Stomach (tissue), 19 donors: ENCODE measurements at places on chromosomes 5 and 9. TPM values are rescaled to one million over a fixed set of nuclear protein-coding genes. Genes with fewer than 3 reads are reported as not detected.

DNA sequence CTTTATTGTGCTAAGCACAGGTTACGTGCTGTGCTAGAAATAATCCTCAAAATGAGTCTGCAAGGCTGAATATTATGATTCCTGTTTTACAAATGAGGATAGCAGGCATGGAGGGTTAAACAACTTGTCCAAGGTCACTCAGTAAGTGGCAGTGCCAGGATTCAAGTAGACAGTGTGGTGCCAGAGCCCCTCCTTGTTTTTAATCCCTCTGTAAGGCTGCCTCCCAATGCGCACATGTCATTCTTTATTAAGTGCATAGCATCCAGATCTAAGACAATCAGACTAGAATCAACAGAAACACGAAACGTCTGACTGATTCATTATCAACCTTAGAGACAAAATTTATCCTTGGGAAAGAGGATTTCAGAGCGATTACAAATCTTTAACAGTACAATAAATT lies 199.6 kb downstream of the SMARCA2 start:
- no peak for DNase-seq

DNA sequence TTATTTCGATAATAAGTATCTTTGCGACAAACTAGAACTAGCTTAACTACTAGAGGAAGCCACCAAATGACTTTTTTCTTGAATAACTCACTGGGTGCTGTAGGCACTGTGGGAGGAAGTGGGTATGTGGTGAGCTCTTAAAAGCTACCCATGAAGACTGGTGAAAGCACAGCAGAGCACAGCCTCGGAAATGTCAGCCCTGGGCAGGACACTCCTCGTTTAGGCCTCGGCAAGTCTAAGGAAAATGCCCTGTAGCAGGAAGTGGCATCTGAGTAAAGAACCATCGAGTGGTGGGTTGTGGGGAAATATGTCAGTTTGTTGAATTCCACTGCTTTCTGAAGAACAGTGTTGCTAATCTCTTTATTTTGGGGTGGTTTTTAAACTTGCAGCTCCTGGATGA lies 44.0 kb upstream of the NCS1 start:
- DNase-seq, result peak; percentile 30

- DNase-seq, result no peak
Observed at GRCh38 chr5:73256012-73256411, 83.0 kb downstream of the TMEM174 start.

GRCh38 chr9:127389381-127390247 lies 7.4 kb upstream of the SLC2A8 start:
- DNase-seq, result no peak

DNA sequence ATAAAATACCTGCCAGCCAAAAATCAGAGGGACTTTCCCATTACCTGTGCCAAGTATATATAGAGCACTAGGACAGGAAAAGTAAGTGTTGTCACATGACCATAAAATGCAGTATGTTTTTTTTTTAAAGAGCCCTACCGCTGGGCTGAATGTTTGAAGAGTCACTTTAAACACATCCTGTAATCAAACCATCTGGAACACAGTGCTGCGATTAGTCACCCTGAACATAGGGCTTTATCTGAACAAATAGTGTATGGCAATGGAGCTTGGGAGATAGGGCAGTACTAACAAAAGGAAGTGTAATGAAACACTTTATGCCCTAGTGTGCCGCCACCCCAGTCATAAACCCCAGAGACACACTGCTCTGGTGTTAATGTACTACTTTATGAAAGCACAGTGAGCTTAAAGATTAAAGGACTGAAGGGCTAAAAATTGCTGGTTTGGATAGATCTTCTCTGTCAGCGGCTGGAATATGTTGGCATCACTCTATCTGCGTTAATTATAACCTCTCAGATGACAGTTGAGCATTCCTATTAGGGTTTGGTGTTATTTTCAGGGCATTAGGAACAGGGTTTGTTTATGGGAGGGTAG lies 90.4 kb downstream of the ZNF608 start:
- peak; percentile 89 for DNase-seq

AFAP1L1 gene
- 14.0 TPM for total RNA-seq

DNA sequence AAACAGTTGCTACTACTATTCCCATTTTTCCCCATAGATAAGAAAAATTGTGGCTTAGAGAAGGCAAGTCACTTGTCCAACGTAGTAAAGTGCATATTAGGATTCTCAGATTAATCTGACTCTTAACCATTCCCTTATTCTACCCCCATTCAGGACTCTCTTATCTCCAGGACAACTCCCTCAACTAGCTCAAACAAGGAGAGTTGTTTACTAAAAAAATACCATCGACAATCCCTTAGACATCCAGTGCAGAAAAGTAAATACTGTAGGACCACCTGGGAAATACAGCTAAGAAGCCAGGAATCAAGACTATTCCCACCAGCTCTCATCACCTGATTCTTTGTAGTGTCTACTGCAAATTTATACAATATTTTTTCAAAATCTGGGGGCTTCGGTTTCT lies 9.4 kb upstream of the GRAMD2B start:
- DNase-seq, result no peak

GRCh38 chr5:153584126-153584959 lies 93.9 kb downstream of the GRIA1 start:
- DNase-seq, result no peak

CCNG1 gene
- total RNA-seq, result 74.7 TPM

DNA sequence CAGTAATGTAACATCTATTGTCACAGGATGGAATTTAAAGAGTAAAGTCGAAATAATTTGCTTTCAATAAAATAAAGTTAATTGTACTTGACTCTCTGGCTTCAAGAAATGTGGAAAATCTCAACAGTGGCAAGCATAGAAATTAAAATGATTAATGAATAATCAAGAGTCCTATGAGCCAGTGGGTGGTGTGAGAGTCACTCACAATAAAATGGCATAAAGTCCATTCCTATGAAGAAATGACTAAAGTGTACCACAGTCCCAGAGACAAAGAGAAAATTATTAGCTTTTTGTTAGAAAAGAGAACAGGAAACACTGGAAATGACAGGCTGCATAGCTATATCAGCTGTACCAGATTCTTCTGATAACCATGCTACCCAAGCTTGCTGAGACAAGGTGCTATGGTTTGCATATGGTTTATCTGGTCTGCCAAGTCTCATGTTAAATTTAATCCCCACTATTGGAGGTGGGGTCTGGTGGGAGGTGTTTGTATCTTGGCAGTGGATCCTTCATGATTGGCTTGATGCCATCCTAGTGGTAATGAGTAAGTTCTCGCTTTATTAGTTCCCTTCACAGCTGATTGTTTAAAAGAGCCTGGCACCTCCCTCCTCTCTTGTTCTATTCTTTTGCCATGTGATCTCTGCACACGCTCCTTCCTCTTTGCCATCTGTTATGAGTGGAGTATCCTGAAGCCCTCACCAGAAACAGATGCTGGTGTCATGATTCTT lies 647.7 kb upstream of the ITGA1 start:
- DNase-seq, result no peak

NEURL1B gene
- total RNA-seq, result 10.5 TPM

FOXD4L6 gene
- 2.3 TPM for total RNA-seq

GRCh38 chr5:99033014-99033900 lies 104.5 kb upstream of the CHD1 start:
- DNase-seq, result no peak

GRCh38 chr5:97553604-97554452 lies 370.8 kb upstream of the RIOK2 start:
- no peak for DNase-seq

DMRT3 gene
- not detected for total RNA-seq

SLC6A18 gene
- total RNA-seq, result not detected

- DNase-seq, result no peak
Observed at GRCh38 chr9:122144836-122145591, 14.6 kb downstream of the NDUFA8 start.

GRCh38 chr9:136728548-136729123 lies 14.1 kb downstream of the LCN10 start:
- DNase-seq, result no peak

DIPK1B gene
- total RNA-seq, result 0.45 TPM

DNA sequence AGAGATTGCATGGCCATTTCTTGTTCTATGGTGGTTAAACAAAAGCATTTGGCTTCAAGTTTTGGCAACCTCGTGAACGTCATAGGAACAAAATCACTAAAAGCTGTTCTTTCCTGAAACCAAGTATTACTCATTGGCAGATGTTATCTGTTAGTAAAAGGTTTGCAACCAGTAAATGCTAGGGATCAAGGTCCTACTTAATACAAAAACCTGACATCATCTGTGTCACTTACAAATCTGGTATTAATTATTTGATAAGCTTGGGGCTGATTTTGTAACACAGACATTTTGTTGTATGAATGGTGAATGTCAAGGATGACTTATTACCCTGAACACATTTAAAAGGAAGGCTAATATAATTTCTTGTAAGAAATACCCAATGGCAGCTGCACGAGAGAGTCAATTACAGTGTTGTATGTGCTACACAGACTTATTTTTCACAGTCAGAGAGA lies 486.4 kb upstream of the ZNF608 start:
- no peak for DNase-seq

- no peak for DNase-seq
Observed at GRCh38 chr9:35697486-35697885, 7.8 kb upstream of the TPM2 start.

GRCh38 chr9:79799691-79800335 lies 228.0 kb downstream of the TLE4 start:
- peak; percentile 59 for DNase-seq

DNA sequence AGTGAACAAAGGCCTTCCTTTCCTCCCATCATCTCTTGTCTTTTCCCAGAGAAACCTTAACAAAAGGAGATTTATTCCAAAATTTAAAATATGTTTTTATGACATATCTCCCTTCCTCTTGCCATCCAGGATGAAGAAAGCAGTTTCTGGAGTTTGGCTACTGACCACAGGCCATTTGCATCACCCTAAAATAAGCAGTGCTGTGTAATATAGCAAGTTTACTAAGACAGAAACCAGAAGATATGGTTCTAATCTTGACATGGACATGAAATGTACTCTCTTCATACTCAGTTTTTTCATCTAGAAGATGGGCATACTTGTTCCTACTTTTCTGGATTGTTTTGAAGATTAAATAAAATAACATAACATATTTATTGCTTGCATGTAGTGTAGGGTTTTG lies 50.2 kb upstream of the ZFAND5 start:
- no peak for DNase-seq

ANKRD20A1 gene
- total RNA-seq, result not detected
